CD4-positive, alpha-beta memory T cell (primary cell): ENCODE measurements at places on chromosomes 7 and 10. TPM values are rescaled to one million over a fixed set of nuclear protein-coding genes. Genes with fewer than 3 reads are reported as not detected.

The FAM13C gene
- polyA plus RNA-seq, result not detected

DNA sequence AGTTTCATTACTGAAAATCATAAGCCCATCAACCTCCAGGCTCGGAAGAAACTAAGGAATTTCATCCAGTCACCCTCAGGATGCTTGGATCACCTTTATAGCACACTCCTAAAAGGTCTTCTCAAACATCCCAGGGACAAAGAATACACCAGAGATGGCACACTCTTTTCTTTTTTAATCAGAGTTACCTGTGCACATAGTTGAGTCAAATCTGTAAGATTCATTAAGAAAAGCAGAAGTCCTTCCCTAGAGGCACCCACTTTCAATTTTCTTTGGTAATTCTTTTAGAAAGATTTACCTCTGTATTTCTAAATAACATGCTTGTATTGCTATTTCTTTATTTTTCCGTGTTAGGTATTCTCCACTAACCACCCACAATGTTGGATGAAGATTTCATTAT lies 50.6 kb upstream of the IL6 start:
- no peak for DNase-seq

The ZNF277 gene
- polyA plus RNA-seq, result 19.7 TPM

DNA sequence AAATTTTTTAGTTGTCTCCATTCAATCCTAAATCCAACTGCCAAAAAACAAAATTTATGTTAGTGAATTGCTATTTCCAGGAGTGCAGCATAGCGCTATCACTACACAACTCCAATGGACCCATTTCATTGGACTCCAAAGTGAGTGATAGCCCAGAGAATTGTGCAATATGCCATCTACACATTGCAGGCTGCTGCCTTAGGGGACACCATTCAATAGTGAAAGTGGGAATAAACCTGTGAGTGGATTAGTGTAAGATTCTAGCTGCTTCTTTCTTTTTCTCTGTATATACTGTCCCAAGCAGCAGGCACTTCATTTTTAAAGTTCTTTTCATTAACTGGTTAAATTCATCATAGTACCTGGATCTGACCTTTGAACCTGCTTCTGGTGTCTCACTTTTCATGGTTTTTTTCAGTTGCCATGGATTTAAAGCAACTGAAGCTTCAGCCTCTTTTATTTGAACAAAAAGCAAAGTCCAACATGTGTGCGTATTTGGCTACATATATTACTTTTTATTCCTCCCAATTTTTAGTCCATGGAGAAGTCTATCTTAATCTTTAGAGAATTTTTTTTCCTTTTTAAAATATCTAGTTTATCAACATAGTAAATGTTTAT lies 97.3 kb downstream of the DGKB start:
- no peak for DNase-seq

The ACTL6B gene
- polyA plus RNA-seq, result not detected
